ENCODE measurements at places on chromosomes 5 and 9.

DNA sequence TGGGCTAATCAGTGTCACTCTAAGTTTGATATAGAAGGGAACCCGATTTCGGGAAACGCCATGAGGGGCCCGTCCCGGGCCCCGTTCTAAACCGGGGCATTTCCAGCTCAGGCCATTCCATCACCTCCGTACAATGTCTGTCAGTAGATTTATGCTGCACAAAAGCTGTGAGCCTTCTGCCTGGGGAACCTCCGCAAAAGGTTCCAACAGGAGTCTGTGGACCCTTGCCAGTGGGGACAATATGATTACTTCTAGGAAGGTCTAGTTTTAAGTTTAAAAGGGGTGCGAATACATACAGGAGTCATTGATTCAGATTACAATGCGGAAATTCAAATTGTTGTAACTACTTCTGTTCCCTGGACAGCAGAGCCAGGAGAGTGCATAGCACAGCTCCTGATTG is 57.6 kb downstream of the RAPGEF1 start:
- DNase-seq: no peak

GRCh38 chr5:100546001-100546400 is 10.8 kb downstream of the FAM174A start:
- DNase-seq: no peak

DNA sequence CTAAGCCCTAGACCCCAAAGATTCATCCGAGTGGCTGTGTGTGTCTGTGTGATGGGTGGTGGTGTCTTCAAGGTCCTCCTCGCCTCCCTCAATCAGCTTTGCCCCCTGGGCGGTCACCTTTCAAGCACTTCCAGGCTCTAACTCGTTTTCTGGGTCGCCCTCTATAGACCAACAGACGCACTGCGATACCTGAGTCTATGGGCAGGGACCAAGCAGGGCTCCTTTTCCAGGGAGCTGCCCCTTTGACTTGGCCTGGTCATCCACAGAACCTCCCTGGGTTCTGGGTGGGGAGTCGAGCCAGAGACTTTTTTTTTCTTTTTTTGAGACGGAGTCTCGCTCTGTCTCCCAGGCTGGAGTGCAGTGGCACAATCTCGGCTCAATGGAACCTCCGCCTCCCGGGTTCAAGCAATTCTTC is 1.1 kb downstream of the SLC27A4 start:
- DNase-seq: peak; percentile 41

GRCh38 chr5:171149772-171150171 is 159.3 kb upstream of the TLX3 start:
- no peak for DNase-seq

GRCh38 chr9:118563677-118564076 is 805.6 kb downstream of the BRINP1 start:
- no peak for DNase-seq

GRCh38 chr5:166845044-166845443 is 1446.4 kb upstream of the WWC1 start:
- no peak for DNase-seq

DNA sequence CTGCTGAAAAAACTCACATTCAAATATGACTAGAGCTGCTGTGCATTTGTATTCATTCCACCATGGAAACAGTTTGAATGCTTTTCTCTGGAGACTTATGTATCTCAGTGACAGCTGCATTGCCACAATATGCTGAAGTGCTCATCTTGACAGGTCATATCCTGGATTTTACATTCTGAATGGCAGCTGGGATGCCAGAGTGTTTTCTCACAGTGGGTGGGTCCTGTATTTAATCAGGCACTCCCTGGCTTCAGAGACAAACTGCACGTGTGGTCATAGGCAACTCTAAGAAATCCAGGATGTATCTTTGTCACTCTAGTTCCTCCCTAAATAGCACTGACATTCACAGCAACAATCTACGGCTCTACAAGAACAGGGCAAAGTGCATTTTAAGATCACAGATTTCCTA is 75.6 kb downstream of the ST8SIA4 start:
- no peak for DNase-seq

- DNase-seq: no peak
These were observed 22.3 kb downstream of the MINAR2 start for GRCh38 chr5:129770024-129770820.

- no peak for DNase-seq
These were observed 29.6 kb downstream of the NOTCH1 start for GRCh38 chr9:136516191-136516654.

- DNase-seq: no peak
These were observed 18.6 kb upstream of the ZNF366 start for GRCh38 chr5:72525816-72526215.

GRCh38 chr9:71760901-71761300 is 7.4 kb downstream of the CEMIP2 start:
- no peak for DNase-seq

GRCh38 chr5:139925216-139925562 is 117.9 kb downstream of the NRG2 start:
- no peak for DNase-seq

DNA sequence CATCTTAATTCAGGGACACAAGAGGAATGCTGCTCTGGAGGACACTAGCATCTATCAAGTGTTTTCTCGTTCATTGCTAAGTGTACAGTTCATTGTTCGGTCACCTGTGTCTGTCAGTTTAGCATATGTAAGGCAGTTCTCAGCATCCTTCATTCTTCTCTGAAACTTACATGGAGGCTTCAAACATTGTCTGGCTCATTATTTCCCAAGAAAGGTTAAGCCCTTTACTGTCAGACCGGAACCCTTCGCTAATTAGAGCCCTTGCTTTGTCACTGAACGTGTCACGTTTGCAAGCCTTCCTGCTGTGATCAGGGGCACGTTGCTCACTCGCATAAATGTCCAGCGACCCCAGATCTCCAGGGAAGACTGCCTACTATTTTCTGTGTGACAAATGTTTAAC is 62.3 kb upstream of the RIOK2 start:
- no peak for DNase-seq

GRCh38 chr5:26259081-26259480 is 779.3 kb downstream of the CDH9 start:
- no peak for DNase-seq

DNA sequence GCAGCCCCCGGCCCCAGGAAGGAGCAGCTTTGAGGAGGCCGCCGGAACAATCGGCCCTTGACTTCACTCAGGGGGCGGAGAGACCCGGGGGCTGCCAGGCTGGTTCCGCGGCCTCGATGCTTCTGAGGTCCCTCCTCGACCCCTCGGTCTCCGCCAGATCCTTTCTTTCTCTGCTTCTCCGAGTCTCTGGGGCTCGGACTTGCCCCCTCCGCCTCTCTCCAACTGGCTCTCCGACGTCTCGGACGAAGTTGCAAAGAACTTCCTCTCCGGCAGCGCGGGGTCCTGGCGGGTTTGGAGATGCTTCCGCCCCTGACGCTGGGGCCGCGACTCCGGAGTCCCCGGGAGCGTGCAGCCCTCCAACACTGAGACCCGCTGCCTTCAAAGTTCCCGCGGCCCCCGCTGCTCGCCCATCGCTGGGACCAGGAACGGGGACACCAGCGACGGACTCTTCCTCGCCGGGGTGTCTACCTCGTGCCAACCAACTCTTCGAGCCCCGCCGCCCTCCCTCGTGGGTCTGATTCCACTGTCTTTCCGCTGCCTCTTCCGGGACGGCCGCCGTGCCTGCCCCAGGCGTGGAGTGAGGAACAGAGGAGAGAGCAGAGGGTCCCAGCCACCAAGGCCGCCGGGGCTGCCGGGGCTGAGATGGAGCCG is 7.0 kb downstream of the PAX5 start:
- no peak for DNase-seq

GRCh38 chr5:80656425-80656824 is 1.6 kb upstream of the DHFR start:
- no peak for DNase-seq

GRCh38 chr5:38899936-38900335 is 54.1 kb downstream of the OSMR start:
- DNase-seq: no peak

GRCh38 chr9:127919253-127919815 is 2.5 kb upstream of the ST6GALNAC4 start:
- no peak for DNase-seq

GRCh38 chr9:95171596-95171995 is 145.9 kb downstream of the FANCC start:
- DNase-seq: no peak

GRCh38 chr9:119974026-119974425 is 604.8 kb upstream of the BRINP1 start:
- no peak for DNase-seq

DNA sequence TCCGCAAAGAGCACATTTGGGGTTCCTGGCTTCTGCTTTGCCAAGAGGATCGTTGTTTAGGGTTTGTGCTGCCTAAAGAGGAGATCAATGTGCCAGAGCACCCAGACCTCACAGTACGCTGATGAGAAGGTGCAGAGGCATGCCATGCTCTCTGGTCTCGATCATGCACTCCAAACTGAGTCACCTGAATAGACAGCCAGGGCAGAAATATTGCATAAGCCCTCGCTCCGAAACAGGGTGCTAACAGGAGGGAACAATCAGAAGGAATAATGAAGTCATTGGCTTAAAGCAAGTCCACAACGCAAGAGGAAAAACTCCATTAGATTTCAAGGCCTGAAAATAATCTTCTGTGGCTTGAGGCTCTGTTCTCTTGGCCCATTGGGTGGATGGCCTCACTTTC is 124.3 kb downstream of the GCNT1 start:
- DNase-seq: no peak

DNA sequence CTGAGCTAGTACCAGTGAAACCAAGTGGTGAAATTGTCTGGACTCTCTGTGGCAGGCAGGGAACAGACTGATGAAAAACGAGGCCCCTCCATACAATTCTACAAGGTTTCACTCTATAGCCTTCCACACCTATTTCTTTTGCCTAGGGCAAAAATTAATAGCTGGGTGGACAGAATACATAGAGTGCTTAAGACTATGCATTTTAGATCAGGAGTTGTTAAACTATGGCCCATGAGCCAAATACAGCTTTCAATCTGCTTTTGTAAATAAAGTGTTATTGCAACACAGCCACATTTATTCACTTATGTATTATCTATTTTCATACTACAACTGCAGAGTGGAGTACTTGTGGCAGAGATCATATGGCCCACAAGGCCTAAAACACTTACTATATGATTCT is 45.2 kb downstream of the SH3TC2 start:
- DNase-seq: no peak

- DNase-seq: no peak
These were observed 1888.4 kb downstream of the MAT2B start for GRCh38 chr5:165393839-165394238.

- no peak for DNase-seq
These were observed 38.1 kb downstream of the ITGA1 start for GRCh38 chr5:52825826-52826225.

GRCh38 chr5:55634209-55634805 is 77.8 kb downstream of the SLC38A9 start:
- no peak for DNase-seq

- no peak for DNase-seq
These were observed 202.1 kb downstream of the SNX18 start for GRCh38 chr5:54719384-54720283.

DNA sequence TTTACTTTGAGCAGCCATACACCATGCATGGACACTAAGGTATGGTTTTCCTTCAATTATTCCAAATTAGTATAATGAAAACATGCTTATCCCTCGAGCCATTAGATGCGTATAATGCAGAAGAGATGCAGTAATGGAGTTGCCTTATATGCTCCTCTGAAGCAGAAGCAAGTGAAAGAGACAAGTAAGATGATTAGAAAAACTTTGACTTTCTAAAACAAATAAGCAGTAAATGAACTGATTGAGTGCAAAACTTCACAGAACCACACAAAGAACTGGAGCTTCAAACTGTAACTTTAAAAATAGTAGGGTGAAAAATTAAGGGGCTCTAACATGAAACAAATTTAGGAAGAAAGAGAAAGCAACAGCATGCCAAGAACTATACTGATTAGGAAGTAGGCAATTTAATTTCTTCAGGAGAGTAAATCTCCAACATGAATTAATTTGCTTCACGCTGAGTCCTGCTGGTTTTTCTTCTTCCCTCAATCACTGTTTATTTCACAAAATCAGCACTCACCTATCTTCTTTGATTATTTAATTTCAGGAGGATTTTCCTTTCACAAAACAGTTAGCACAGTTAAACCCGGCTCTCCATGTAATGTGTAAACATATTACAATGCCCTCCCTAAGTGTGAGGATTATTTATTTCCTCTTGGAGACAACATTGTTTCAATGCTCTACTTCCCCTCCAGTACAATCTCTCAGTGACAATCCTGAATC is 90.3 kb upstream of the PAM start:
- DNase-seq: no peak

DNA sequence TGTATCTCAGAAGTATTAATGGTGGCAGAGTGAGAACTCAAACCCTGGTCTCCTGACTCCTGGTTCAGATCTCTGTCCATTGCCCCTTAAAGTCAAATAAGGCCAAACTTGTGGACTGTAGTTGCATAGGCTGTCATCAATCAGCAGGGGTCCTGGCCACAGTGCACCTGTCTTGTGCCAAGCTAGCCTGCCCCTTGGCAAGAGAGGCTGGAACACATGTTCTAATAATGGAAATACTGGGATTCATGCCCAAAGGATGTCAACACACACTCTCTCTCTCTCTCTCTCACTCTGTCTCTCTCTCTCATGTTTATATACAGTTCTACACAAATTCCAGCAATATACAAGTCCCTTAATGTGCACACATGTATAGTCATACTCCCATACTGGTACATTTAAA is 44.3 kb downstream of the GLRA1 start:
- no peak for DNase-seq

GRCh38 chr9:70924895-70925547 is 196.4 kb downstream of the TRPM3 start:
- DNase-seq: no peak

GRCh38 chr9:90251316-90251715 is 391.3 kb downstream of the DIRAS2 start:
- no peak for DNase-seq

Measured in stimulated activated CD8-positive, alpha-beta memory T cell treated with anti-CD3 and anti-CD28 coated beads, Interleukin-4, amount 100 ng/mL, for 4 hours (primary cell).